Right lobe of liver (tissue), 6 donors: ENCODE measurements at places on chromosomes 1 and 21.

- no peak for DNase-seq
These were observed 386.1 kb downstream of the KCNH1 start for GRCh38 chr1:210747890-210748289.

- DNase-seq, result no peak
These were observed 311.6 kb upstream of the USP24 start for GRCh38 chr1:55526716-55527115.

GRCh38 chr1:3115275-3116149, 46.5 kb downstream of the PRDM16 start:
- peak; percentile 56 for DNase-seq

GRCh38 chr1:224266915-224267856, 62.8 kb downstream of the NVL start:
- DNase-seq, result no peak

- DNase-seq, result no peak
These were observed 27.1 kb downstream of the MTF2 start for GRCh38 chr1:93106226-93106625.

DNA sequence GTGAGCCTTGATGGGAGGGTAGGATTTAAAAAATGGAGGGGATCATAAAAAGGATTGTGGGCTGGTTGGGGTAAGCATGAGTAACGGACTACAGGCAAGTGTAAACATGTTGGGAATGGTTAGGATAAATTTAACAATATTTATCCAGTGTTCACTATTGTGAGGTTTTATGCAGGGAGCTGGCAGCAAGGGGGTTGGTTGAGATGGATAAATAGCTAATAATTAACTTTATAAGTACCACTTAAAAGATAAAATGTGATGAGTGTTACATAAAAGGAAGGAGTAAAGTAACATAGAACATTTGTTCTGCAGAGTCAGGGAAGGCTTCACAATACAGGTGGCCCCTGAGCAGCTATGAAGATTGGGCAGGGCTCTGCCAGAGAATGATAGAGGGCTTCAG, 109.0 kb downstream of the NGF start:
- no peak for DNase-seq

DNA sequence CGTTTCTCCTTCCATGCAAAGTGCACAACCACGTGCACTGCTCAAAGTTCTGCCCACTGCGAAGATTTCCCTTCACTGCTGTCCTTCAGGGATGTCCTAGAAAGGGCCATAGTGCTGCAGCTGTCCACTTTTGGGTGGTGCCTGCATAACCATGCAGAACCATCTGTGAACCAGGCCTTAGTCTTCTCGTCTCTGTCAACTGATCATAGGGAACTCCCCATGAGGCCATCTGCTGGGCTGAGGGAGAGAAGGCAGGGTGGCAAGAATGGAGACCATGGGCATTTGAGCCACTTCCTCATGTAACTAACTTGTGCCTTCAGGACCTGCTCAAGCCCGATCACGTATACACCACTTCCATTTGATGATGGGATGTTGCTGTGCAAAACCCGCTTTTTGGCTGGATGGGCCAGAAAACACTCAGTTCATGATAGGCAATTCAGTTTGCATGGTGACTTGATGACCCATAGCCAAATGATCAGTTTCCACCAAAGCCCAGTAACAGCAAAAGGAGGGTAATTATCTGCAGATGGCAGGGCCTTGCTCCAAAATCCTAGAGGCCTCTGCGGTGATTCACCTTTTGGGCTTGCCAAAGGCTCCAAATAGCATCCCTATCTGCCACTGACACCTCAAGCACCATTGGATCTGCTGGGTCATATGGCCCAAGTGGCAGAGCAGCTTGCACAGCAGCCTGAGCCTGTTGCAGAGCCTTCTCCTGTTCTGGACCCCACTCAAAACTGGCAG, 9.5 kb downstream of the ST6GALNAC5 start:
- no peak for DNase-seq

DNA sequence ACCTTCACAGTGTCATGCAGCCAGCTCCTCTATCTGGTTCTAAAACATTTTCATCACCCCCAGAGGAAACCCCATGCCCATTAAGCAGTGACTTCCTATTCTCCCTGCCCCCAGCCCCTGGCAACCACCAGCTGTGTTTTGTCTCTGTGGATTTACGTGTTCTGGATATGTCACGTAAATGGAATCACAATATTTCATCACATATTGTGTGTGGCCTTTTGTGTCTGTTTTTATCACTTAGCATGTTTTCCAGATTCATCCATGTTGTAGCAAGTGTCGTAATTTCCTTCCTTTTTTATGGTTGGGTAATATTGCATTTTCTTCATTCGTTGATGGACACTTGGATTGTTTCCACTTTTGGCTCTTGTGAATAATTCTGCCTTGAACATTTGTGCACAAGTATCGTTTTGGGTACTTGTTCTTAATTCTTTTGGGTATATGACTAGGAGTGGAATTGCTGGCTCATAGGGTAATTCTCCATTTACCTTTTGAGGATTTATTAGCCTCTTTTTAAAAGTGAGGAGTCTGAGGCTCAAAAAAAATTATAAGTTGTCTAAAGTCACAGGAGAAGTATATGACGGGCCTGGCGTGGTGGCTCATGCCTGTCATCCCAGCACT, 127.0 kb downstream of the MRPS6 start:
- no peak for DNase-seq

DNA sequence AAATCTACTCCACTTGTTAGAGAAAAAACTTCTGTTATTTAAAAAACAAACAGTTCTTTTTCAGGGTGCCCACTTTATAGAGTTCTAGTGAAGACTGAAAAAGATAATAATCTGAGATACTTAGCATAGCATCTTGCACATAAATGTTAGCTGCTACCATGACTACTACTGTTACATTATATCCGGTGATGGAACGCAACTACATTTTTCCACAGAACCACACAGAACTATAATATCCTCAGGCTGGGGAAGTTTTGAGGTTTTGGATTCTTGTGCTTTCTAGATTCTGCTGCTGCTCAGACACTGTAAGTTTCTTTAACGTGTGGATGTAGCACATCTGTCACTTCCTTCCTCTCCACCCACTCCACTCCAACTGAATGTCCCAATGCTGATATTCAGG, 110.3 kb downstream of the PTPN14 start:
- no peak for DNase-seq

- peak; percentile 35 for DNase-seq
These were observed 1.1 kb upstream of the DIO1 start for GRCh38 chr1:53892911-53893310.

- no peak for DNase-seq
These were observed 189.1 kb upstream of the C1orf87 start for GRCh38 chr1:60262701-60263100.

- no peak for DNase-seq
These were observed 42.5 kb downstream of the PGM1 start for GRCh38 chr1:63635681-63636080.

DNA sequence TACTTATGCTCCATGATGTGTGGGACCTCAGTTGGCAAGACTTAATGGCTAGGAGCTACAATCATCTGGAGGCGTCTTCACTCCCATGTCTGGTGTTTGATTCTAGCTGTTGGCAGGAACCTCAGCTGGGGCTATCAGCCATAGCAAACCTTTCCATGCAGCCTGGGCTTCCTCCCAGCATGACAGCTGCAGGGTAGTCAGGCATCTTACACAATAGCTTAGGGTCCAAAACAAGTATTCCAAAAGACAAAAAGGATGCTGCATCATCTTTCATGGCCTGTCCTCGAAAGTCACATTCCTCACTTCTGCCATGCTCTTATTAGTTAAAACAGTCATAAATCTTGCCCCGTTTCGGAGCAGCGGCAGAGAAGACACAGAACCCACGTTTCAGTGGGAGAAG, 90.9 kb downstream of the LRRC8C start:
- DNase-seq, result no peak

- peak; percentile 73 for DNase-seq
These were observed 9.5 kb upstream of the PIGR start for GRCh38 chr1:206955476-206956451.

- DNase-seq, result no peak
These were observed 35.3 kb downstream of the DTL start for GRCh38 chr1:212070720-212071302.

- DNase-seq, result no peak
These were observed 54.4 kb downstream of the DISC1 start for GRCh38 chr1:231681006-231681405.

- no peak for DNase-seq
These were observed 50.7 kb downstream of the LRIG2 start for GRCh38 chr1:113123737-113124136.

- DNase-seq, result no peak
These were observed 329.3 kb upstream of the PRMT6 start for GRCh38 chr1:106727171-106727570.

DNA sequence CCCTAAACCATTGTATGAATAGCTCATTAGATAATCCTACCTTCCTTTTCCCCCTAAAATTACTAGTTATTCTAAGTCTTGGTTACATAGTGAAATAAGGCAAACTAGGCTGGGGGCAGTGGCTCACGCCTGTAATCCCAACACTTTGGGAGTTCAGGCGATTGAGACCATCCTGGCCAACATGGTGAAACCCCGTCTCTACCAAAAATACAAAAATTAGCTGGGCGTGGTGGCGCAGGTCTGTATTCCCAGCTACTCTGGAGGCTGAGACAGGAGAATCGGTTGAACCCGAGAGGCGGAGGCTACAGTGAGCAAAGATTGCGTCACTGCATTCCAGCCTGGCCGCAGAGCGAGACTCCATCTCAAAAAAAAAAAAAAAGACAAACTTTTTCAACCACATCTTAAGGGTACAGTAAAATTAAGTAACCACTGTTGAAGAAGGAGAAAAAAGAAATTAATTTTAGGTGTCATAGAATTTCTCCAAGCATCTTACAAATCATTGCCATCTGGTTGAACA, 108.5 kb downstream of the DENND1B start:
- DNase-seq, result no peak

DNA sequence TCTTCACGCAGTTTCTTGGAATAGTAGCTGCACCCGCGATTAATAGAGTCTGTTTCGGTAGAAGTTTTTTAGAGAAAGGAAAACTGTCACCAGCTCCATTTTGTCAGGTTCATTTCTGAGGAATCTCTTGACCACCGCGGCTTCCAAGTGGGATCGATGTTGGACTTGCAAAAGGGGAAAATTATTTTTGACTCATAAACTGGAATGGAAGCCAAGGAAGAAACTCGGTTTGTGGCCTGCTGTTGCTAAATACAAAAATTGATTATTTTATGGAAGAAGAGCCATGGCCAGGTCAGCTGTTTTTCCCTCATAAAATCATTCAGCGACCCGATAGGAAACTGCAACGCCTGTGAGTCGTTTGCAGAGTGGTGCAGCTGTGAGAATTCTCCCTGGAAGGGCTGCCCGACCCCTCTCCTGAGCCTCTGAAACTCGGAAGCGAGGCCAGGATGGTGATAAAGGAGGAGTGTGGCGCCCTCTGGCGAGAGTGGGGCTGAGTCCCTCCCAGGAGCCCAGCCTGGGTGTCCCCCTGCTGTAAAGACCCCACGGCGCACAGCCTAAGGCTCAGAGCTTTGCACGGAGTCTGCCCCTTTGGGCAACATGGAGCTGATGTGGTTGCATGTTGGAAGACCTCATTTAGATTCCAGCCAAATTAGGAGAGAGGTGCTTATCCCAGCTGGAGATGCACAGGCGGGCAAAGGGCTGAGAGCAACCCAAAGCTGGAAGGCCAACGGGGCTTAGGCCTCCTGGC, 83.6 kb upstream of the SLC25A33 start:
- peak; percentile 68 for DNase-seq

GRCh38 chr1:21590126-21590880, 78.9 kb downstream of the RAP1GAP start:
- DNase-seq, result no peak

DNA sequence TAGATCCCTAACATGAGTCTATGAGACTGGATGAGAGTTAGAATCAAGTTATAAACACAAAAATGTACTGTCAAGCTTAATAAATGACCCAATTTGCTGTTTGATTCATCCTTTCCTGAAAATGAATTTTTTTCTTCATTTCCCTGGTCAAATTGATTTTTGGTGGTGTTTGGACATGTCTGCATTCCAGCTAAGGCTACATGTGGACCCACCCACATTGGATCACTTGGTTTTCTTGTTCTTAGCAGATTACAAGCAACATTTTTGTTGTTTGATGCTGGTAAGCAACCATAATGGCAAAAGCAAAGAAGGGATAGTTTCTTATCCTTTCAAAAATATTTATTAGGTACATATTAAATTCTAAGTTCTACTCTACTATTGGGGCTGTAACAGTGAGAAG, 181.1 kb downstream of the NEK7 start:
- DNase-seq, result no peak

DNA sequence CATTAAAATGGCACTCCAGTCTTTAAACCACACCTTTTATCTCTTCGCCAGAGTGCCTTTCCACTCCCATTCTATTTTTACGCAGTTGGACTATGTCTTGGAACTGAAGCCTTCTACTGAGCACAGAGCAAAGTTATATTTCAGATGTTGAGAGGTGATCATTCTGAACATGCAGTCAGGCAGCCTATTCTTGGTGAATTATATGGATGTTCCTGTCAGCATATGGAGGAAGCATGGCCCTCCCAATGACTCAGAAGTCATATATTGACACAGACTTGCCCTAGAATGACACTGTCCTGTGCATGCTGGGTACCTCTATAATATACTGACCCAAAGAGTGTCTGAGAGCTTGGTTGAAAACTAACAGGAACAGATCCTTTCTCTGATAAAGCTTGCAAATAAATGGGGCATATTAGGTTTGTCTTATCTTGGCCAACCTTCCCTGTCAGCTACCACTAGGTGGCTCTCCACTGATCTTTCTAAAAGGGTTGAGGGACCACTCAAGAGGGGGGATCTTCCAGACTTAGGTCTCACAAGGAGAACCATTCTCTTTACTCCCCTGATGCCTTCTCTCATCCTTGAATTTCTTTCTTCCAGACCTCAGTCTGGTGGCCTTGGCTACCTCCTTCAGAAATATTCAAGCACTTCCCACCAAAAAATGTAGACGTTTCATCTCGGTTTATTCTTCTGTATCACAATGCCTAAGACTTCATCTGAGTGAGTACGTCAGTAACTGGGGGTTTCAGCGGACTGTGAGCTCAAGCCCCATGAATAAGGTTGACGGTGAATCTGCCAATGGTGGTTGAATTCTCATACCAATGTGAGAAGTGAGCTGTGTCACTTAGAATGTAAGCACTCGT, 11.8 kb upstream of the ALG14 start:
- no peak for DNase-seq

DNA sequence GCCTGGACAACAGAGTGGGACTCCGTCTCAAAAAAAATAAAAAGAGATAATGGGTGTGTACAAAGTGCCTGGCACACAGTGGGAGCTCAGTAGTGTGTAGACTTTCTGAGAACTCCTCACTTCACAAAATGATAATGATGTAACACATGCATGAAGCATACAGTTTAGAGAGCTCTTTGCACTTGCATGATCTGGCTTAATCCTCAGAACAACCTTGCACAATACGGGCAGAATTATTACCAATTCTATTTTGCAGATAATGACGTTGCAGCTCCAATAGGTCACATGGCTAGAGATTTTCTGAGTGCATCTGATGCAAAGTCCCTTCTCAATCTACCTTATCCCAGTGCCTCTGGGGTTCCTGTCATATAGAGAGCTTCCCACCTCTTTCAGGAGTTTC, 71.4 kb downstream of the CD247 start:
- no peak for DNase-seq

GRCh38 chr1:207748737-207749528, 2.9 kb upstream of the CD46 start:
- no peak for DNase-seq
